ENCODE measurements at places on chromosomes 2 and 18.

- DNase-seq: no peak
Measured at GRCh38 chr18:54662986-54663385, 71.9 kb downstream of the DYNAP start.

DNA sequence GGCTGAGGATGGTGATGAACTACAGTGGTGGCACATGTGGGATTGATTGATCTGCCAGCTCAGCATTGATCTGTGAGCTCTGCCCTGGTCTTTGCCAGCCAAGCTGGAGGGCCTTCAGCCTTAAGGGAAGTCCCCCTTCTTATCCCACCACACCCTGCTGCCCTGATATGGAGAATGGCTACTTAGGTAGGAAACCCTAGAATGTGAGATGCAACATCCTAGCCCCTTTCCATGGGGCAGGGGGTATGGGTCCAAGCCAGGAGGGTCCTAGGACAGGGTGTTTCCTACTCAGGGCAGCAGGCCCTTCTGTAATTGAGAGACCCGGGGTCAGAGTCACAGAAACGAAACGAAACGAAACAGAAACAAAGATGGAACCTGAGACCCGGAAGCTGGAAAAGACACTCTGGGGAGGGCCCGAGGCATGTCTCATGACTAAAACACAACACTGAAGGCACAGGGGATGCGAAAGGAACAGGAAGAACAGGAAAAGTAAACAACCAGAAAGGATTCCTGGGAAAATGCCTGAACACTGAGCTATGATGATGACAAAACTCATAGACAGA, 16.9 kb upstream of the SULT1C2 start:
- DNase-seq: no peak

DNA sequence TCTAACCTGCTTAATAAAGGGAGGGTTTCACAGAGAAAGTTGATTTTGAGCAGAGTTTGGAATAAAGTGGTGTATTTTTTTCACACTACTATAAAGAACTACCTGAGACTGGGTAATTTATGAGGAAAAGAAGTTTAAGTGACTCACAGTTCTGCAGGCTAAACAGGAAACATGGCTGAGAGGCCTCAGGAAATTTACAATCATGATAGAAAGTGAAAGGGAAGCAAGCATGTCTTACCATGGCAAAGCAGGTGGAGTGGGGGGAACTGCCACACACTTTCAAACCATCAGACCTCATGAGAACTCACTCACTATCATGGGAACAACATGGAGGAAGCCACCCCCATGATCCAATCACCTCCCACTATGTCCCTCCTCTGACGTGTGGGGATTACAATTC, 546.7 kb downstream of the EPHA4 start:
- no peak for DNase-seq

DNA sequence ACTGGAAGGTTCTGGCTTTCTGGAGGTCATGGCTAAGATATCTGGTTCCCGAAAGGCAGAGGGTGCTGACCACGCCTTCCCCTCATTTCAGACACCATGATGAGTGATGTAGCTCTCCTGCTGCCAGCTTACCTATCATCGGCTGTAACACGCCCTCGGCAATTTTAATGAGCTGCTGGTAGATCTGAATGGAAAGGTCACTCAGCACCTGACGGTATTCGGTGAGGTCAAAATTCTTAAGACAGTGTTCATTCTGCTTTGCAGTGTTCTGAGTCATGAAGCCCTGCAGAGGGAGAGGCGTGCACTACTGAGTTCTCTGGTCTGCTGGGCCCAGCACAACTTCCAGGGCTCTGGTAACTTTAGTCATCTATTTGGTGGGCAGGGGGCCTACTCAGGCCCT, 25.7 kb upstream of the ACAA2 start:
- no peak for DNase-seq

DNA sequence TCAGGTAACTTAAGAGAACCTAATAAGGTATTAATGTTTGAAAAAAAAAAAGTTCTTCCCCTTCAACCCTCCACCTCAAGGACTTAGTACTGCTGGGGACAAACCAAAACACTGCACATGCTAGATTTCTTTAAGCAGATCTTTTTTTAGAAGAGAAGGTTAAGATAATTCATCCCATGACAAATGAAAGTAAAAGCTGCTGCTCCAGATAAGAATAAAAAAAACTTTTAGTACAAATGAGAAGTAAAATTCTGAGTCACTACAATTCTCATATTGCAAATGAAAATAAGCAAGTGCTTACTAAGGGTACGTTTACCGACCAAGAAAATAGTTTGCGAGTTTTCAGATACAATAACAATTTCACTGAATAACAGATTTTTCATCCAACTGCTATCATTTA, 8.9 kb downstream of the STAM2 start:
- no peak for DNase-seq

DNA sequence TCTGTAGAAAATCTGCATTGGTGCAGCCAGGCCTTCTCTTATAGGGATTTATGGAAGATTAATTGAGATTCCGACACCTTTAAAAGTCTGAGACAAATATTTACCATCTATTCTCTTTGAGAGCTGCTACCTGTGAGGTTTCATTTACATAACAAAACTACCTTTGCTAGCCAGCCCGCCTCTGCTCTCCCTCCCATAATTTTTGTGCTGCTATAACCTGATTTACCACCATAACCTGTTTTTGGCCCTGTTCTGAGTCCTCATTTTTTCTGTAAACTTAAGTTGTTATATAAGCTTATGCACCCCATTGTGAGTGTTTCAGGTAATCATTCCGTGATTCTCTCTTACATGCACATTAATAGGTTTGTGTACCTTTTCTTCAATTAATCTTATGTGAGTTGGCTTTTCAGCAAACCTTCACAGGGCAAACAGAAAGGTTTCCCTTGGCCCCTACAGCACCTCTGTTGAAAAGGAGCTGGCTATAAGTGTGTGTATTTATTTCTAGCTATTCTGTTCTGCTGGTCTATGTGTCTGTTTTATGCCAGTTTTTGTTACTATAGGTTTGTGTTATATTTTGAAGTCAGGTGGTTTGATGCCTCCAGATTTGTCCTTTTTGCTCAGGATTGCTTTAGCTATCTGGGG, 114.9 kb upstream of the XIRP2 start:
- DNase-seq: no peak

GRCh38 chr18:62925031-62925688, 209.8 kb downstream of the PHLPP1 start:
- DNase-seq: no peak

- no peak for DNase-seq
Measured at GRCh38 chr18:32577561-32577960, 106.9 kb upstream of the GAREM1 start.

DNA sequence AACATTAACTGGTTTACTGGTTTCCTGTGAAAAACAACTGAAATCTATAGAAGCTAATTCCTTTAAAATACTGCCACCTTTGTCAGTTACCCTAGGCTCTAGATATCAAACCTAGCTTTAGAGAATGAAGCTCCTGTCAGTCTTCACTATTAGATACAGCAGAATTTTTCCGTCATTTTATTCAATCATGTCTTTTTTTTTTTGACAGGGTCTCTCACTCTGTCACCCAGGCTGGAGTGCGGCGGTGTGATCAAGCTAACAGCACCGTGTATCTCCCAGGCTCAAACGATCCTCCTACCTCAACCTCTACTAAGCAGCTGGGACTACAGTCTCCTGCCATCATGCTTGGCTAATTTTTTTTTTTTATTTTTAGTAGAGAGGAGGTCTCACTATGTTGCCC, 415.2 kb upstream of the LRRTM4 start:
- no peak for DNase-seq

DNA sequence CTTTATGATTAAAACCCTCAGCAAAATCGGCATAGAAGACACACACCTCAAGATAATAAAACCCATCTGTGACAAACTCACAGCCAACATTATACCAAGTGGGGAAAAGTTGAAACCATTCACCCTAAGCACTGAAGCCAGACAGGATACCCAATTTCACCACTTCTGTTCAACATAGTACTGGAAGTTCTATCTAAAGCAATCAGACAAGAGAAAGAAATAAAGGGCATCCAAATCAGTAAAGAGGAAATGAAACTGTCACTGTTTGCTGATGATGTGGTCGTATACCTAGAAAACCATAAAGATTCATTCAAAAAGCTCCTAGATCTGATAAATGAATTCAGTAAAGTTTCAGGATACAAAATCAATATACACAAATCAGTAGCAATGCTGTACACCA, 16.4 kb upstream of the RPRD1A start:
- DNase-seq: no peak

GRCh38 chr18:4412286-4412685, 42.8 kb downstream of the DLGAP1 start:
- no peak for DNase-seq

DNA sequence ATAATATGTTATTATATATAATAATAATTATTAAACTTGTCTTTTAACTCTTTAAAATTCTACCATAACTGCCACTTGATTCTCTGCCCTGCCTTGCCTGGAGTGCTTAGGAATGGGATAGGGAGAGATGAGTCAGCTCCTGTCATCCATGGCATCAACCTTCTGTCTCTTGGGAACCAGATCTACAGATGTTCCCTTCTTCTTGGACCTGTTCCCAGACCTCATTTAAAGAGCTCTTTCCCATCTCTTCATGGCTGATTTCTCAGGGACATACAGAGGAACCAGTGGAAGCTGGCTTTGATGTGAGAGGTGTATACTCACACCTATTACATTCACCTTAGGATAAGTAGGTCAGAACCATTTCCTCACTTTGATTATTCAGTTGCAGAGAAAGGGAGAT, 155.3 kb upstream of the MYO3B start:
- DNase-seq: no peak

DNA sequence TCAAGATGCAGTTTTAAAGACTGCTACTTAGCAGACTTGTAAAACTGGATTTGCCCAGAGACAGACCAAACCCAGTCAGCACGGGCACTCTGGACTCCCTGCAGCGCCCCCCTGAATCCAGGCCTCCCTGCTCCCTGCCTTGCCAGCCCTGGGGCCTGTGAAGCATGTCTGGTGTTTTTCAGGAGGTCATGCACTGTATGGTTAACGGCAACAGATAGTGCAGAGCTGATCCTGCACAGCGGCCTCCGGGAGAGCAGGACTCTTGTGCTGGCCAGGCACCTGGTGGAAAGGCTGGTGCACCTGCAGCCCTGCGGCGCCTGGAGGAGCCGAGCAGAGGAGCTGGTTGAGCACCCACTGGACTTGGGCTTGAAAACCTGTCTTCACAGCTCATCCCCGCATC, 30.4 kb downstream of the HDAC4 start:
- DNase-seq: no peak

DNA sequence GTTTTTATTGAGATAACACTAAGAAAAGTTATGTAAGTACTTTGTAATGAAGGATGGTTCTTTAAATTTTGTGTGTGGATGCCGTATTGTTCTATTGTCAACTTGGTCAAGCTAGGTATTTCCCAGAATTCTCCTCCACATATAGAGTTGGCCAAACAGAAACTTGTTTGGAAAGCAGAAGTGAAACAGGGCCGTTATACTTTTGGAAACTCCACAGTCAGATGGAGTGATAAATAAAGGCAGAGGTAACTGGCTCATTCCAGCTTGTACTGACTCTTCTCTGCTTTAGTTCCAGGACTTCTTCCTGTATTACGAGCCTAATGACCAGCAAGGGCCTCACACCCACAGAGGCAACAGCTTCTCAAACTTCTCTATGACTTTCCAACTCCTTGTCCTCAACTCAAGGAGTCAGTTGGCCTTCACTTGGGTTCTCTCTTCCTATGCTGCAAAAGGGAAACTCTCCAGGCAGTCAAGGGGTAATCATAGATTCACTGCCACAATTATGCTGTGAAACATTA, 16.4 kb upstream of the STARD7 start:
- DNase-seq: no peak

GRCh38 chr18:39485696-39486095, 1920.1 kb upstream of the CELF4 start:
- no peak for DNase-seq

DNA sequence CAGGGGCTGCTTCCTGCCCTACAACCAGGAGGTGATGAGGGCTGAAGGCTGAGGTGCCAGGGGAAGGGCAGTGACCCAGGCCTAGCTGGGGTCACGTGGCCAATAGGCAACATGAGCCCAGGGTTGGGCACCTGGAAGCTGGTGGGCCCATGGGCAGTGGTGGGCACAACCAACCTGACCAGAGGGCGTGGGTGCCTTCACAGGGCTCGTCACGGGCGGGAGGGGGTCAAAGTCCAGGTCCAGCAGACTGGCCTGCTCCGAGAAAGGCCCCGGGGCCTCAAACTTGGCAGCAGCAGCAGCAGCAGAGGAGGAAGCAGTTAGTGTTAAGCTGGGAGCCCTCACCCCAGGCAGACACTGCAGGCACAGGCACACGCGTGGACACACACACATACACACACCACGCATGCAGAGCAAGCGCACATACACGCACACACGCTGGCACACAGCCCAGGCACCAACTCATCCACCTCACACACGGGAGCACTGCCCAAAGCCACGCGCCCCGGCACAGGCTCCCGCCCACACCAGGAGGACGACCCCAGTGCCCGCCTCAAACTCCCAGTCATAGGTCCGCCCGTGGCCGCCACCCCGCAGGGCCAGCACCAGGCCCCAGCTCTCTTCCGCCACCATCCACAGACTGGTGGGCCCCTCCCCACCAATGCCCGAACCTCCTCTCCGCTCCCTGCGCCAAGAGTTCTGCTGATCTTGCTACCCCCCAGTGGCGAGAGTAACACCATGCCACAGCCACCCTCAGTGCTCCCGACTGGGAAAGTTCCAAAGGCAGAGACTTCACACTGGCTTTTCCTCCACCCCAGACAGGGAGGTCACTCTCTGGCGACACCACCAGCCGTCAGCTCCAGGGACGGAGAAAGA, 53.0 kb downstream of the BIN1 start:
- no peak for DNase-seq

- DNase-seq: no peak
Measured at GRCh38 chr2:8049851-8050571, 631.8 kb upstream of the ID2 start.

DNA sequence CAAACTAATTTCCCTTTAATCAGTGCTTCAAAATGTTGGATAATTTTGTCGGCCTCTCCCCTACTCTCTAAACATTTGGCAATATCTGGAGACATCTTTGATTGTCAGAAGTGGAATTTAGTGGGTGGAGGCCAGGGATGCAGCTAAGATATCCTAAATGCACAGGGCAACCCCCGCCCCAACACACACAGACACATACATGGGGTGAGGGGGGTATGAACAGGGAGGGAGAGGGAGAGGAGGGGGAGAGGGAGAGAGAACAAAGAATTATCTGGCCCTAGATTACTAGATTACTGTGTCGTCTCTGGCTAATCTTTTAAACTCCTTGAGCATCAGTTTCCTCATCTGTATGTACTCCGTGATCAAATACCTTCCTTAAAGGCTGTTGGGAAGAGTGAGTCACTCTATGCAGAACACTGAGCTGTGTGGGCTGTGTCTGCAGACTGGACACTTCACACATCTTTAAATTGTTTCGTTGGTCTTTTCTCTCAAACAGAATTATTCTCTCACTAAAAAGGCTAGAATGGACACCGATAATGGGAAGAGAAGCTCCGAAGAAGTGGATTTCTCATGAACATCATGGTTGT, 2.9 kb downstream of the RNF149 start:
- no peak for DNase-seq

- no peak for DNase-seq
Measured at GRCh38 chr2:2013476-2013875, 269.2 kb upstream of the PXDN start.

GRCh38 chr2:163773276-163773675, 37.5 kb upstream of the FIGN start:
- DNase-seq: no peak

GRCh38 chr2:189836644-189837043, 52.4 kb downstream of the PMS1 start:
- DNase-seq: no peak

GRCh38 chr2:80473796-80474195, 169.2 kb upstream of the LRRTM1 start:
- DNase-seq: no peak

Measured in amygdala (tissue), 56 donors.